ENCODE measurements at places on chromosomes 7 and 10. TPM values are rescaled to one million over a fixed set of nuclear protein-coding genes. Genes with fewer than 3 reads are reported as not detected.

FEZF1 gene
- not detected for total RNA-seq

PRKG1 gene
- total RNA-seq = 94.5 TPM

GRCh38 chr7:28505014-28505413 is 92.7 kb downstream of the CREB5 start:
- DNase-seq = no peak

DNA sequence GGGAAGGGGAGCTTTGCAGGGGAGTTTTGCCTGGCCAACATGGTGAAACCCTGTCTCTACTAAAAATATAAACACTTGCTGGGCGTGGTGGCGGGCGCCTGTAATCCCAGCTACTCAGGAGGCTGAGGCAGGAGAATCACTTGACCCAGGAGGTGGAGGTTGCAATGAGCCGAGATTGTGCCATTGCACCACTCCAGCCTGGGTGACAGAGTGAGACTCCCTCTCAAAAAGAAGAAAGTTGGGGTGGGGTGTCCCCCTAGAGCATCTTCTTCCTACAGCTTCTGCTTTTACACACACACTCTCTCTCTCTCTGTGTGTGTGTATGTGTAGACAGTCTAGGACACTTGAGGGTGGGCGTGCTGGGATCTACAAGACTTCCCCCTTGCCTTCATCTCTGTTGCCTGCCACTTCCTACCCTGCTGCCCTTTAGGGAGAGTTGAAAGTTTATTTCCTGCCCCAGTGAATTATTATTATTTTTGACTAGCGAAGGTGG is 21.7 kb downstream of the PLAU start:
- DNase-seq = no peak

DNA sequence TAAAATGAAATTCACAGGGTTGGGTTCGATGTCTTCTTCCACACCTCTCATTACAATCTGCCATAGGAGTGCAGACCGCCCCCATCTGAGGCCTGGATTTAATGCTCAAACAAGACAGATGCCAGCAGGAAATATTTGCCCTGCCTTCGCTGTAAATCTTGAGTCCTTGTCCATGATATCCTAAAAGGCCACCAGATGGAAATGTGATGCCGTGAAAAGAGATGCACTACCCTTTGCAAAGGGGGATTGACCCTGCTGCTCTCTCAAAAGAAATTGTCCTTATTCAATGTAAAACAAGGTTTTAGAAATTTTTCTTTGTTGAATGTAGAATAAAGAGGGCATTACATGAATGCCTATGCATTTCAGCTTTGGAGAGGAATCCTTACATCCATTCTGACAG is 37.5 kb downstream of the AGAP4 start:
- no peak for DNase-seq

DNA sequence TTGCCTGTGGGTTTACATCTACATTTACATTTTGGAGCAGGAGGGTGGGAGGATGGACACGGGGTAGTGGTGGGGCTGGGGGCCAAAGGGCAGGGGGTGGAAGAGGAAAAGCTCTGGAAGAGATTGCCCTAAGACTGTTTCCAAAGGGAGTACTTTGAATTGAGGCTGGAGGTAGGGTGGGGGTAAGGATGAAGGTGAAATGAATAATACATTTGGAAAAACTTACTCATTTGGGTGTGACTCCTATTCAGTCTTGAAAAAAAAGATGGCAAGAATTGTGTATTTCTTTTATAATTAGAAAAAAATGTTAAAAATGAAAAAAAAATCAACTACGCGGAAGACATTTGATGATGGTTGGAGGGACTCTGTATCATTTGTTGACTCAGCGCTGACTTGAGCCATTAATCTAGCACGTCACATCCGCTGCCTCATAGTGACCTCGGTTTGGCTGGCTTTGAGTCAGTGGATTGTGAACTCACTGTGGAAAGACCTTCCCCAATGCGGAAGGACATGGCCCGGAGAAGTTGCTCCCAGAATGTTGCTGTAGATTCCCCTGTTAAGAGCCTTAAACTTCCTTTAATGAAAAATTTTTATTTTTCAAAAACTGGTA is 2.8 kb downstream of the FAM180A start:
- peak; percentile 92 for DNase-seq
